ENCODE measurements at places on chromosomes 4 and X. TPM values are rescaled to one million over a fixed set of nuclear protein-coding genes. Genes with fewer than 3 reads are reported as not detected.

DNA sequence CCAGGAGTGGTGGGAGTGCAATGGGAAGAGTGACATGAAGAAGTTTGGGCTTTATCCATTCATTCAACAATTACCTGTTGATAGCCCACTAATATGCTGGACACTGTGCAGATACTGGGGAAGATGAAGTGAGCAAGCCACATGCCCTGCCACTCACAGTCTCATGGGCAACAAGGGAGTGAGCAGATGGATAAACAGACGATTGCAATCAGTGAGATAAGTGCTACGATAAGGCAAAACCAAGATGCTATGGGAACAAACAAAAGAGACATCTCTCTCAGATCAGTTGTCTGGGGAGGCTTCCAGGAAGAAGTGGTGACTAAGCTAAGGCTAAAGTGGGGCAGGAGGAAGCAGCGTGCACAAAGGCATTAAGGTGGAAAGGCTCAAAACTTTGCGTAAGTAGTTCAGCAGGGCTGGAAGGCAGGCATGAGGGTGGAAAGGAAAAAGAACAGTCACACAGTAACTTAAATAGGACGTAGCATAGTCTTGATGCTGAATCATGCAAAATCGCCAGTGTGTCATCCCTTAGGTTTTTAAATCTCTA lies 31.7 kb downstream of the GAB3 start:
- DNase-seq: peak; percentile 45
- H3K27ac ChIP-seq: peak overlapping the region; percentile 83
- H3K4me3 ChIP-seq: peak overlapping the region; percentile 47
- H3K4me1 ChIP-seq: peaks cover 73% of the 10 kb centered on the region
- H3K27me3 ChIP-seq: no peaks in the 10 kb centered on the region

GRCh38 chrX:16215660-16216059 lies 48.4 kb downstream of the MAGEB17 start:
- no peak overlapping the region for H3K27ac ChIP-seq
- no peaks in the 10 kb centered on the region for H3K36me3 ChIP-seq
- DNase-seq: no peak
- H3K4me1 ChIP-seq: no peaks in the 10 kb centered on the region
- H3K4me3 ChIP-seq: no peak overlapping the region
- peaks cover 2% of the 10 kb centered on the region for H3K27me3 ChIP-seq

DNA sequence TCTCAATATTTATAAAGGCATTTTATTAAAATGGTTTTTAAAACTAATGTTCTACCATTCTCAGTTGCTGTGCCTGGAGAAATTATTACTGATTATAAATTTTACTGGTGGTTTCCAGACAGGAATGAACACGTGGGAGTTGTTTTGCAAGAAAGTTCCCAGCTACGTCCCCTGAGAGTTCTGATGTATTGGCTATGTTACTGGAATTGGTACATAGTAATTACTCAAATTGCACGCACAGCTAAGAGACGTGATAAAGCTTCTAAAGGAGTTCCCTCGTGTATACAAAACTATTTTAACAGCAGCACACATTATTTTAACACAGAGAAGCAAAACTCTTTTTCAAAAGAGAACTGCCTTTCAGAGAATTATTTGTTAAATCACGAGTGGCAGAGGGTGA lies 292.2 kb downstream of the NLGN4X start:
- no peaks in the 10 kb centered on the region for H3K27me3 ChIP-seq
- no peak for DNase-seq
- H3K4me1 ChIP-seq: no peaks in the 10 kb centered on the region

GRCh38 chr4:112377171-112377570 lies 80.0 kb downstream of the ALPK1 start:
- no peak overlapping the region for H3K27ac ChIP-seq
- no peak for DNase-seq
- no peaks in the 10 kb centered on the region for H3K4me1 ChIP-seq
- H3K27me3 ChIP-seq: no peaks in the 10 kb centered on the region
- H3K36me3 ChIP-seq: peaks cover 26% of the 10 kb centered on the region
- no peak overlapping the region for H3K4me3 ChIP-seq

DNA sequence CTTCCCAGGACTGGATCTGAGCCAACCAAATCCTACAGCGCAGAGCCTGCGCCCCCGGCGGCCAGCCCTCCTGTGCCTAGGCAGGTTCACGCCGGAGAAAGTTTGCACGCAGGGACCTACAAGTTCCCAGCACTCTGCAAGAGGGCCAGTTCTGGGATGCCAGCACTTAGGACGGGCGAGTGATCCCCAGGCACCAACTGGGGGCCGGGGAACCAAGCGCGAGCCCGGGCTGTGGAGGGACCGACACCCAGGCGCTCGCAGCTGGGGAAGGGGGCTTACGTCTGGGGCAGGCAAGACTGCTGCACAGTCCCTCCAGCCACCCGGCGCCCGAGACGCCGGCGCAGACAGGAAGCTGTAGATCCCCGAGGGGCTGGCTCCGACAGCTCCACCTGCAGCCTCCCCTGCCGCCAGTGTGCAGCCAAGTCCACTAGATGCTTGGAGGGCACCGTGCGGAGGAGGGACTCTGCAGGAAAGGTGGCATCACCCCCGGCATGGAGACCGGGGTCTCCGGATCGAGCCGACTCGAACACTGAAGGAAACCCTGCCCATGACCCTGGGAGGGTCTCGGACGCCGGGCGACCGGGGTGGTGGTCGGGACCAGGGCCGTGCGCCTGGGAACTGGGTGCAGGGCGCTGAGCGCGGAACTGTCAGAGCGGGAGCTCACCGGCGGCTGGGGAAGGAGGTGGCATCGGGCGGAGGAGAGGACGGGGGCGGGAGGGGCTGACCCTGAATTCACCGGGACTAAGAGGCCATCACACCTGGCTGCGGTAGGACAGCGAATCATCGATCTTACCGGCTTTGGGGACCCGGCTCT lies 566 bp downstream of the CORIN start:
- peaks cover 47% of the 10 kb centered on the region for H3K27me3 ChIP-seq
- peaks cover 28% of the 10 kb centered on the region for H3K4me1 ChIP-seq
- H3K4me3 ChIP-seq: peak overlapping the region; percentile 80
- H3K36me3 ChIP-seq: peaks cover under 1% of the 10 kb centered on the region
- peak; percentile 19 for DNase-seq

- no peak overlapping the region for H3K27ac ChIP-seq
- H3K27me3 ChIP-seq: no peaks in the 10 kb centered on the region
- peaks cover 6% of the 10 kb centered on the region for H3K4me1 ChIP-seq
- peaks cover 5% of the 10 kb centered on the region for H3K36me3 ChIP-seq
Measured at GRCh38 chr4:3501126-3501824, 30.9 kb downstream of the LRPAP1 start.

DNA sequence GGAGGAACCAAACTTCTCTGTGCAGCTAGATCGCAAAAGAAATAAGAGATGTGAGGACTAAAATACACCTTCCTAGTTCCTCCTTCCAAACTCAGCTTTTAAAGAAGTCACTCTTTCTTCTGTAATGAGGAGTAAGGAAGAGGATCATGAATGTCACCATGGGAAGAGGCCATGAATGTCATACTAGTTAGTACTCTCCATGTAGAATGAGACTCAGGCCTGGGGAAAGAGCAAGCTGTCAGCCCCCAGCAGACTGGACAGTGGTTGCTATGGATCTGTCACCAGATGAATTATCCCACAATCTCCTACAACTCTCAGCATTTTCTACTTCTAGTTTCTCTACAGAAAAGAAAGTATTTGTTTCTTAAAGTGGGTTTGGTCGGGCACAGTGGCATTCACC lies 57.1 kb upstream of the PRDM8 start:
- no peaks in the 10 kb centered on the region for H3K27me3 ChIP-seq
- no peak for DNase-seq

GRCh38 chr4:1492651-1493539 lies 86.7 kb upstream of the NKX1-1 start:
- no peak overlapping the region for H3K27ac ChIP-seq
- H3K27me3 ChIP-seq: no peaks in the 10 kb centered on the region
- no peak overlapping the region for H3K4me3 ChIP-seq

GRCh38 chrX:47446431-47446830 lies 36.6 kb downstream of the ZNF41 start:
- no peak overlapping the region for H3K27ac ChIP-seq
- no peak overlapping the region for H3K4me3 ChIP-seq
- H3K36me3 ChIP-seq: peaks cover 42% of the 10 kb centered on the region
- H3K4me1 ChIP-seq: no peaks in the 10 kb centered on the region
- no peak for DNase-seq

- no peak for DNase-seq
- no peak overlapping the region for H3K27ac ChIP-seq
- H3K27me3 ChIP-seq: no peaks in the 10 kb centered on the region
Measured at GRCh38 chrX:11437642-11438379, 144.6 kb downstream of the AMELX start.

DNA sequence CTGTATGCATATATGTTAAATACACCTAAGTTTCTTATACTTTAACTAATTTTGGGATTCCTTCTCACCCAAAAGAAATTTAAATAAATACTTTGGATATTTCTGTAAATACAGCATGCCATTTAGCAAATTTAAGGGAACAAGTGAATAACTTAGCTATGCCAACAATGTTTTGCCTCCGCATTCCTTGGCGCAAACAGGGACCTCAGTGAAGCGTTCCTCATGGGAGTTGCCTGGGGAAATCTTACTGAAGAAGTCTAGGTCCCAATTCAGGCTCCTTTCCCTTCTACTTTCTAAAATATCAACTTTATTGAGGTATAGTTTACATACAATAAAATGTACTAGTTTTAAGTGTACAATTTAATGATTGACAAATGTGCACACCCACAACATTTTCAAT lies 25.0 kb downstream of the COL4A5 start:
- DNase-seq: no peak
- no peak overlapping the region for H3K4me3 ChIP-seq
- H3K27ac ChIP-seq: no peak overlapping the region
- H3K27me3 ChIP-seq: no peaks in the 10 kb centered on the region
- H3K4me1 ChIP-seq: no peaks in the 10 kb centered on the region

DNA sequence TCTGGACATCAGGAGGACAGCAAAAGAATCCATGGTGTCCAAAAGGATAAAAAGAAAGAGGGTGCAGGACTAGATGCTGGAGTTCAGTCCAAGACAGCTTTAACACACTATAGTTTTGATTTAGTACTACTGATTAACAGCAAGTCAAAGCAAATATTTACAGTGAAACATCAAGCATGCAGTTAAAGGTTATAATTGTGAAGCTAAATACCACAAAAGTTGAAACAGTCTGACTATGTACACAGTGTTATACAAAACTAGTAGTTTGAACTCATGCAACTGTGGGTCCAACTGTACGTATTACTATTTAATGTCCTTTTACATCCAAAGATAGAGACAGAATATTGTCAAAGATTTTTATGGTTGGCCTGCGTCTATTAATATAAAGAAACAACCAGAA lies 57.6 kb downstream of the CHIC2 start:
- no peaks in the 10 kb centered on the region for H3K27me3 ChIP-seq
- no peak for DNase-seq
- peaks cover 12% of the 10 kb centered on the region for H3K36me3 ChIP-seq
- no peak overlapping the region for H3K4me3 ChIP-seq
- H3K4me1 ChIP-seq: peaks cover 14% of the 10 kb centered on the region
- no peak overlapping the region for H3K27ac ChIP-seq

DNA sequence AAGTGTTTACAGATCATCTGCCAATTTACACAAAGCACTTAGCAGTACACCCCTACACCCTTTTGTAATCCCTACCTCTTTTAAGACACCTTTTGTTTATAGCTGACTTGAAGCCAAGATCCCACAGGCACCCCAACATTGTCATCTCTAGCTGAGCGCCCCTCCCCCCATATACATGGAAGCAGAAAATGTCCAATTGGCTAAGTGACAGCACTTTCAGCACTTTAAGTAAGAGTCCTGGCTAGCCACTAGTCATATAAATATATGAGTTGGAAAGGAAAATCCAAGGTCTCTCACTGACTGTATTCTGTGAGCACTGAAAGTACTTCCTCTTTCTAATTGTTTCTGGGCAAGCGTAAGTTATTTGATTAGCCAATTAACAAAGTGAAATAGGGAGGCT lies 108.2 kb downstream of the NSUN7 start:
- DNase-seq: no peak
- H3K4me1 ChIP-seq: peaks cover 15% of the 10 kb centered on the region
- no peaks in the 10 kb centered on the region for H3K36me3 ChIP-seq
- H3K4me3 ChIP-seq: no peak overlapping the region

DNA sequence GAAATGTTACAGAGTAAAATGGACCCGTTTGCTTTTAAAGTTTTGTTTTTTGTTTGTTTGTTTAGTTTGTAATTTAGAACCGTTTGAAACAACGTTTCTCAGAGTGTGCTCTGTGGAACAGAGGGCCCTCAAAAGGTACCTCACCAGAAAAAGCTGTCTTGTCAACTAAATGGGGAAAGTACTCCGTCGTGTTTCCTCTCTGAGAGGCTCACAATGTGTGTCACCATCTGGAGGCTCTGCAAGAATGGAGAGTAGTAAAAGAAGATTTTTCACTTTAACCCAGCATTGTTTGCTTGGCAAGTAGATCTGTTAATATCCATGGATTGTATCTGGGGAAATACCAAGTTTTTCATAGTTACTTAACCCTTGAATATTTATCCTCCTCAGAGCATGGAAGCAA lies 1.5 kb upstream of the ENPEP start:
- no peak overlapping the region for H3K4me3 ChIP-seq
- no peak for DNase-seq
- no peaks in the 10 kb centered on the region for H3K36me3 ChIP-seq
- H3K27me3 ChIP-seq: peaks cover 8% of the 10 kb centered on the region

GRCh38 chr4:163701916-163702315 lies 207.4 kb downstream of the TMA16 start:
- no peak overlapping the region for H3K4me3 ChIP-seq
- H3K36me3 ChIP-seq: no peaks in the 10 kb centered on the region
- H3K27me3 ChIP-seq: no peaks in the 10 kb centered on the region
- DNase-seq: no peak
- H3K27ac ChIP-seq: no peak overlapping the region
- no peaks in the 10 kb centered on the region for H3K4me1 ChIP-seq

DNA sequence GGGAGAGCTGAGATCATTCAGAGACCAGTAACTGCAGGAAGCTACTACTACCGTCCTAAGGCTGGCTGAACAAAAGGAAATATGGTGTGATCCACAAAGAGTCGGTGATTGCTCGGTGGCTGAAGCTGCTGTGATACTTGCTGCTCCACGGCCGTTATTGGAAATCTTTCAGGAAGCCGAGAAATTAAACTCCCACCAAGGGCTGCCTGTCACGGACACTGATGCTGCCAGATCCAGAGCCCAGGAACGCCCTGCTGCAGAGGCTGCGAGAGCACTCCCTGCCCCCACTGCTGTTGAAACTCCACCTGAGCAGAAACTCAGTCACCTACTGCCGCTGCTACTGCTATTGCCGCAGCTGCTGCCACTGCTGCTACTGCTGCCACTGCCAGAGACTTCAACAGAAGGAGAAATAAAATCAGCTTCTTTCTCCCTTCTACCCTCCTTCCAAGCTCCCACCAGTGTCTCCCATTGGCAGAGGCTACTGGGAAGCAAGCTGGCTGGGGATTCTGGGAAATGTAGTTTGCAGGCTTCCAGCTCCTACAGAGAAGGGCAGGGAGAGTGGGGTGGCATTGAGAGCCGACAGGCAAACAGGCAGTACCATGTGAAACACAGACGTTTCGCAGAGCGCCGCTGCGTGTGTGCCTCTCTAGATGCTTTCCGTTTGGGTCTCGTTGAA lies 126.0 kb upstream of the ENPP6 start:
- H3K27me3 ChIP-seq: no peaks in the 10 kb centered on the region
- DNase-seq: peak; percentile 33
- H3K27ac ChIP-seq: peak overlapping the region; percentile 64

Gene CENPE
- total RNA-seq: 22.6 TPM

Gene IBSP
- total RNA-seq: not detected

Gene PAK3
- total RNA-seq: not detected

Gene CXCL3
- 0.18 TPM for total RNA-seq

Gene PABPC1L2B
- not detected for total RNA-seq

Gene ODAM
- total RNA-seq: not detected

Gene TLL1
- total RNA-seq: not detected

Gene MAML3
- total RNA-seq: 0.32 TPM
